Caki2 (cell line): ENCODE measurements at places on chromosomes 13 and 19. TPM values are rescaled to one million over a fixed set of nuclear protein-coding genes. Genes with fewer than 3 reads are reported as not detected.

ZNF333 gene
- total RNA-seq, result 0.84 and 2.3 TPM in 2 replicates

TSHZ3 gene
- total RNA-seq, result 0.35 and 1.2 TPM in 2 replicates

ZNF415 gene
- total RNA-seq, result not detected in 2 replicates

DHDH gene
- 1.6 and 4.4 TPM in 2 replicates for total RNA-seq

SIAH3 gene
- not detected in 2 replicates for total RNA-seq

ZNF429 gene
- 4.0 and 9.5 TPM in 2 replicates for total RNA-seq

ZNF565 gene
- total RNA-seq, result 1.6 and 2.0 TPM in 2 replicates

COL4A2 gene
- total RNA-seq, result 370 and 412 TPM in 2 replicates

CYP2F1 gene
- not detected in 2 replicates for total RNA-seq

NLRP11 gene
- 0.14 TPM in 1 of 2 replicates, not detected in the other for total RNA-seq

SERPINE3 gene
- total RNA-seq, result not detected in 2 replicates

MEF2B gene
- total RNA-seq, result 2.6 TPM in 1 of 2 replicates, not detected in the other

SHISA2 gene
- total RNA-seq, result 127 and 148 TPM in 2 replicates
